ENCODE measurements at places on chromosomes 4 and X.

GRCh38 chr4:147735413-147736301 lies 3.8 kb downstream of the ARHGAP10 start:
- DNase-seq: no peak

DNA sequence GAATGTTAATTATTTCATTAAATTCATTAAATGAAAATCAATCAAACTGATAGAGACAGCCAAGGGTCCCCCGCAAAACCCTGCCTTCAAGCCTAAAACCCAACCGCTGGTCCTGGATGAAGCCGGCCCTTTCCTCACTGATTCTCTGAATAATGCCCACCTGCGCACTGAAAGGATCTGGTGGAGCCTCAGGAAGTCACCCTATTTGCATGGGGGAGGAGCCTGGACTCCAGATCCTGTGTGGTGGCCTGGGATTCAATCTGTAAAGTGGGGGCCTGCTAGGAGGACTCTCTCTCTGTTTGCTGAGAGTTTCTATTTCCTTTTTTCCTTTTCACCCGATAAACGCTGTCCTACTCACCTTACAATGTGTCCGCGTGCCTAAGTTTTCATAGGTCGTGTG lies 97.9 kb upstream of the ADAMTS3 start:
- peak; percentile 55 for DNase-seq

GRCh38 chrX:119763836-119764387 lies 5.5 kb downstream of the SOWAHD start:
- DNase-seq: no peak

DNA sequence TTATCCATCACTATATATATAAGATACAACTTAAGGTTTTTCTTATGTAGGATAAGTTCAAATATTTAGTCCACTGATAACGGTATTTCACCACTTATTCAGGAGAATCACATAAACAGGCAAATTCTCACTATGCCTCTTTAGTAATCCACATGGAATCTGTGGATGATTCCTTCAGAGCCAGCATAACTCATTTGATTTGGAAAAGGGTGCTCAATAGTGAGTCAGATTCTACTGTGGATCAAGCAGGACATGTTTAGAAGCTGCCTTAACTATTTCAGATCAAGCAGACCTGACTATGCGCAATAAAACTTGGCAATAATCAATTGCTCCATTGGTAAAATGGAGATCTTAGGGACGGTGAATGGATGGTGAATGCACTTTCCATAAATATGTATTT lies 184.1 kb downstream of the CBR4 start:
- DNase-seq: no peak

DNA sequence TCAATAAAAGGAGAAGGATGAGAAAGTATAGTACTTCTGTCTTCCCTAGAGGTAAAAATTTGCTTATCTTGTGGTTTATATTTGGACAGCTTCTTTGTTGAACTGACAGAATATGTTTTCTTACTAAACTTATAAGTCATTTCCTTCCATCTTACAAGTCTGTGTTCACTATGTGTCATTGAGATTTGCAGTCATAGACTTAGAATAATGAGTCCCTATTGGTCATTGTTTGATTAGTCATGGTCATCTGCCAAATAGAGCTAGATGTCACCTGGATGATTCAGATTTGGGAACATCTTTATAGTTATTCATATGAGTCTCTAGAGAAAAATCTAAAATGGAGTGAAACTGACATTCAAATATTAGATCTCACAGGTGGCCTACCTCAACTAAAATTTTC lies 51.5 kb downstream of the SPATA18 start:
- no peak for DNase-seq

DNA sequence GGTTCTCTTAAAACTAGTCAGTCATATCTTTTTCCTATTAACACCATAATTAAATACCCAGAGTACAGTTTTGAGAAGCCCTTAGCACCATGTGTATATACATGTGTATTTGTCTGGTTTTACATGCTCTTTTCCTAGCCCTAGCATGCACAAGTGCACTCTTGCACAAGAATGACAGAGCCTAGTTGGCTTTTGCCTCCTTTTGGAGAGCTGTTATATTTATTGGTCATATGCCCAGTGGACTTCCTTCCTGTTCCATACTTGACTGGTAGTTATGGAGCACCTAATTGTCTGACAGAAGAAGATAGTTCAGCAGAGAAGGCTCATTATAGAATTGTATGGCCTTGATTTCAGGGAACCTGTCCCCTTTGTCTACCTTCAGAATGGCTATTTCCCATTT lies 155.6 kb downstream of the ARX start:
- no peak for DNase-seq

DNA sequence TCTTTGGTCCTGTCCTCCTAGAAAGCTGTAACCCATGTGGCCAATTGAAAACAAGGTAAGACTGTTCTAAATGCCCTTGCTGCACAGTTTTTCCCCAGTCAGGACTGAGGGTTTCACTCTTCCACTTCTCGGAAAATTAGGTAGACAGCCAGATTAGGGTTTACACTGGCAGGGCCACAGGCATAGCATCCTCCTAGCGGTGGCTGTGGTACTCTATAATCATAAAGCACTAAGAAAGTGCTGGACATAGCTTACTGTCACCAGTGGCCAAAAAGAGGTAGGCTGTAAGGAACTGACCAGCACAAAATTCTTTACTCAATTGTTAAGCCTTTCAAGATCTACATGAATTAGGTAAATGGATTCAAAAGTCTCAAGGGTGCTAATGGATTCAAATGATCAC lies 11.6 kb upstream of the USP46 start:
- no peak for DNase-seq

DNA sequence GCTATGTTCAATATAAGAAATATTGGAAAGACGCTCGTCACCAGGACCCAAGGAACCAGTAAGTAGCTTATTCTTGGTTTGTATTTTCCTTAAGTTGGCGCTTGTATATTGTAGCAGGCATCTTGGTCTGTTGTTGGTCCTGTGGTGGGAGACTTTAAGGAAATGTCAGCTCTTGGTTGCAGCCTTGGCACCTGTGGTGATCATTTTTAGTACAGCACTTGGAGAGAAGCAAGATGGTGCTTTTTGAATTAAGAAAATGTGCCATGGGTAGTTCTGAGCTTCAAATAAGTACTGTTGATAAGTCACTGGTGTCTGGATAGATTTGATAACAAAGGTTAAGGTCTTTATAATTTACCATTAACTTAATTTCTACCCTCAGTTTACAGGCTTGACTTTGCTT lies 1.1 kb downstream of the RPS3A start:
- DNase-seq: no peak
